HFFc6 (cell line): ENCODE measurements at places on chromosomes 11 and 22. TPM values are rescaled to one million over a fixed set of nuclear protein-coding genes. Genes with fewer than 3 reads are reported as not detected.

The KCNQ1OT1 gene
- 0.39 to 0.76 TPM (median 0.44 TPM) in 3 replicates for total RNA-seq

GRCh38 chr11:5275369-5276110 lies 5.8 kb upstream of the HBE1 start:
- DNase-seq, result no peak

DNA sequence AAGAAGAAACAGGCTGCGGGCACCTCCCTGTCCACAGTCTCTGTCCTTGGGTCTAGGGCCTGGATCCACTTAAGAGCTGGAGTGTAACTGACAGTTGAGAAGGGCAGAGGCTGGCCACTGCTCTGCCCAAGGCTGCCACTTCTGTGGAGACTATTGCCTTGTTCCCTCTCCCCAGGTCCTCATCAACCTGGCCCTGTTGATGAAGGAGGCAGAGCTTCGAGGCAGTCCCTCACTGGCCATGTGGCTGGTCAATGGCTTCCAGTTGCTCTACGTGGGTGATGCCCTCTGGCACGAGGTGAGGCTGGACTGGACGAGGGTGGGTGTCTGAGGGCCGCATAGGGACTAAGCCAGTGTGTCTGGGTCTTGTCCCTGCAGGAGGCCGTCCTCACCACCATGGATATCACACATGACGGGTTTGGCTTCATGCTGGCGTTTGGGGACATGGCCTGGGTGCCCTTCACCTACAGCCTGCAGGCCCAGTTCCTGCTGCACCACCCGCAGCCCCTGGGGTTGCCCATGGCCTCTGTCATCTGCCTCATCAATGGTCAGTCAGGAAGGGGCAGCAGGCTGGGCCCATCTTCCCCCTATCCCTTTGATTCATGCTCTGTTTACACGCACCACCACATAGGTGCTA lies 2.8 kb downstream of the ZNHIT2 start:
- DNase-seq, result no peak

DNA sequence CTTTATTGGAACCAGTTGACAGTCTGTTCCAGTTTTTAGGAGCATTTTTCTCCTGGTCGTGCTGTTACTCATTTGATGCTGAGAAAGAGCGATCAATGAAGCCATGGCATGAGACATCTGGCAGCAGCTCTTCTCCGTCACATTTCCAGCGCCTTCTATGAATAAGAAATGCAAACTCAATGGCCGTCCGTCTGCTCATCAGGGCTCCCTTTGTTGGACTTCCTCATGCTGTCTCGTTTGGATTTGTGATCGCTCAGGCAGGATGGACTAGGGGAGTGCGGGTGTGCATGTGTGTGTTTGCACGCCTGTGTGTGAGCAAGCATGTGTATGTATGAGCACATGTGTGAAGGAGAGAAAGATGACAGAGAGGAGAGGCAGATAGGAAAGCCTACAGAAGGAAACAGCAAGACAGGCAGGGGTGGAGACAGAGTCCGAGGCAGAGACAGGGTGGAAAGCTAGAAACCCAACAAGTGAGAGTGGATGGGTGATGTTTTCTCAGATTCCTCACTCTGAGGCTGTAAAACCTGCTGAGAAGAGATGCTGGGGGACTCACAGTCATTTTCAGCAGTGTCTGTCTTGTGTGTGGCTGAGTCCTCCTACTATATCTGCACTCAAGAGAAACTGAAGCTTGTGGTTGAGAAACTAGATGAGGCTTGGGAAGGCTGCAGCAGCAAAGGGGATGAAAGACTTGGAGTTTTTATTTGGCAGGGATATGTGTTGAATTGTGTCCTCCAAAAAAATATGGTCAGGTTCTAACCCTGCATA lies 56.0 kb upstream of the CLMP start:
- DNase-seq, result no peak

The DGKZ gene
- total RNA-seq, result 40.4 to 47.4 TPM (median 46.0 TPM) in 3 replicates

DNA sequence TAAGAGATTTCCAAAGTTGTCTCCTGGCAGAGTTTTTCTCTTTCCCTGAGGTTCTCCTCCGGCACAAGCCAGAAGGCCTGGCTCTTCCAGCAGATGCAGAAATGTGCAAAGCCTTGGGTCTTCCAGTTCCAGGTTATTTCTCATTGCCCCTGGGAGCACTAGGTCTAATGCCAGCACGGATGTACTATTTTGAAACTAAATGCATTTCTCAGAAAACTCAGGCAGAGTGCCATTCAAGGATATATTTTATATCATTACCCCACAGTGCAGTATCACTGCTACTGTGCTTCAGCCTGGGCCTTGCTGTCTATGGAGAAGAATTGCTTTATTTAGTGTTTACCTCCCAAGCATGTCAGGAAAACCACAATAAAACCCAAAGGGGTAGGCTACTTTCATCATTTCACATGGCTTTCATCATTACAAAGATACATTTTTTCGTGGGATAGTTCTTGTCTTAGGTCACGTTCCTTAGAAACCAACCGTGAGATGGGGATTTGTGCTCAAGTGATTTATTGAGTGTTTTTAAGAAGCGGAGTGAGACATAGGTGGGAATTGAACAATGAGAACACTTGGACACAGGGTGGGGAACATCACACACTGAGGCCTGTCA lies 22.4 kb upstream of the FZD4 start:
- DNase-seq, result no peak

DNA sequence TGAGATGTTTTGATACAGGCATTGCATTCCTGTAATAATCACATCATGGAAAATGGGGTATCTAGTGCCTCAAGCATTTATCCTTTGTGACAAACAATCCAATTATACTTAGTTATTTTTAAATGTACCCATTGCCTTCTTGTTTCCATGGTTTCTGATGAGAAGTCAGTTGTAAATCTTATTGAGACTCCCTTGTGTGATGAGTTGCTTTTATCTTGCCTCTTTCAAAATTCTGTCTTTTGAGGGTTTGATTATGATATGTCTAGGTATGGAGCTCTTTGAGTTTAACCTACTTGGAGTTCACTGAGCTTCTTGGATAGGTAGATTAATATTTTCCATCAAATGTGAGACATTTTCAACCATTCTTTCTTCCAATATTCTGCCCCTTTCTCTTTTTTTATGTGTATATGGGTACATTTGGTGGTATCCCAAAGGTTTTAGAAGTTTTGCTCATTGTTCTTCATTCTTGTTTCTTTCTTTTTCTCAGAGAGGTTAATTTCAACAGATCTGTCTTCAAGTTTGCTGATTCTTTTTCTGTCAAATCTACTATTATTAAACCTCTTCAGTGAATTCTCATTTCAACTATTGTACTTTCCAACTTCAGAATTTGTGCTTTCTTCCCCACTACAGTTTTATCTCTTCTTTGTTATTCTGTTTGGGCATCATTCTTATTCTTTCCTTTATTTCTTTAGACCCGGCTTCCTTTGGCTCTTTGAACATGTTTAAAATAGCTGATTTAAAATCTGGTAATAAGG lies 13.7 kb downstream of the NAGA start:
- no peak for DNase-seq

The PKDREJ gene
- not detected in 3 replicates for total RNA-seq

DNA sequence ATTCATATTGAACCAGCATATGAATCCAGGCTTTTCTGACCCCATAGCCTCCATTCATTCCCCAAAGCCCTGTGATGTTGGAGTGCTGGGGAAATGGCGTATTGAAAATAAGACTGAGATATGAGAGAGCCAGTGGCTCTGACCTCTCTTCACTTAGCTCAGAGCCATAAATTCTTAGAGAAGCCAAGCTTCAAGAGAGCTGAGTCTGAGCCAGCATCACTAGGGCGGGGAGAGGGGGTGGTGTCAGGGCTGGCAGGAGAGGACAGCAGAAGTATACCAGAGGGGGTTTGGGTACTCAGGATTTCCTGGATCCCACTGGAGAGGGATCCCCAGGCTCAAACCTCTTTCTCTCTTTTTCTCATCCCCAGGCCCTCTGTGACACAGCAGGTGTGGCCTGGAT lies 16.7 kb upstream of the MOGAT2 start:
- no peak for DNase-seq

The C11orf65 gene
- 0.24 to 0.69 TPM (median 0.31 TPM) in 3 replicates for total RNA-seq

DNA sequence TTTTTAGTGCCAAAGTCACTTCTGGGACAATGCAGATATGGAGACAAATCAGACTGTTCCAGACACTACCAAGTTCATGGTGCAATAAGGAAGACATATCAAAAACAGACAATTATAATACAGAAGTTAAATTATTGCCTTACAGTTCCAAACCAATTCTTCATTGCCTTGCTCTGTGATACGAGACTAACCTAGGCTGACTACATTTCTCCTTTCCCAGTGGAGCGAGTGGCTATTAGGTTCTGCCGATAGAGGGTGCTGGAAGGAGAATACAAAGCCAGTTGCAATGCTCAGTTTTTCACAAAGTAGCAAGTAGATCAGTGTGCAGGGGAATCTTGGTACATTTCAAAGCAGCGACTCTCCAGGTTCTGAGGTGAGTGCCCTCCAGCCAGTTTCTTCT lies 67.8 kb downstream of the FAM168A start:
- DNase-seq, result no peak

The CCDC116 gene
- total RNA-seq, result 0.22 to 0.35 TPM (median 0.26 TPM) in 3 replicates

The NCR3LG1 gene
- 2.5 to 3.4 TPM (median 2.9 TPM) in 3 replicates for total RNA-seq

DNA sequence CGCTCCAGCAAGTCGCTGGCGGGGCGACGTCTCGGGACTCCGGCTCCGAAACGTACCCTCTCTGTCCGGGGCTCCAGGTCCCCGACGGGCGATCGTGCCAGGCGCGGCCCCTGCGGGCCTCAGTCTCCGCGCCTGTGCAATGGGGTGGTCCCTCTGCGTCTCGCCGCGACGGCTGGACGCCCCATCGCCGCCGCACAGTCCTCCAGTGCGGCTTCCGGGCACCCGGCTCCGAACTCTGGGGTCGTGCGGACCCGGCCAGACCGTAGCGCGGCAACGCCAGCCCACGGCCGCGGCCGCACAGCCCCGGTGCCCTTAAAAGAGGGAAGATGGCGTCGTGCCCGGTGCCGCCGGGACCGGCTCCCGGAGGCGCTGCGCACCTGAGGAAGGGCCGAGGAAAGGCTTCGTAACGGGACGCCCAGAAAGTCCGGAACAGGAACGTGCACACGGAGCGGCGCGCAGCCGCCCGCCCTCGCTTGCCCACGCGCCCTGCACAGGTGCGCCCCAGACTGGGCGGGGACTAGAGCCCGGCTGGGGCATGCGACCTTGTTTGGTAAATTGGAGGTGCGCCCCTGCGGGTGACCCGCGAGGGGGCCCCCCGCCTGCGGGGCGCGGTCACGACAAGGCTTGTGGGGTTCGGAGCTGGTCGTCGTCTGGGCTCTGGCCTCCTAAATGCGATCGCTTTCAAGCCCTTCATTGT lies 525 bp downstream of the BIK start:
- DNase-seq, result no peak

The MMP7 gene
- total RNA-seq, result not detected in 3 replicates

GRCh38 chr22:24945430-24945829 lies 1.1 kb downstream of the LHFPL7 start:
- no peak for DNase-seq

DNA sequence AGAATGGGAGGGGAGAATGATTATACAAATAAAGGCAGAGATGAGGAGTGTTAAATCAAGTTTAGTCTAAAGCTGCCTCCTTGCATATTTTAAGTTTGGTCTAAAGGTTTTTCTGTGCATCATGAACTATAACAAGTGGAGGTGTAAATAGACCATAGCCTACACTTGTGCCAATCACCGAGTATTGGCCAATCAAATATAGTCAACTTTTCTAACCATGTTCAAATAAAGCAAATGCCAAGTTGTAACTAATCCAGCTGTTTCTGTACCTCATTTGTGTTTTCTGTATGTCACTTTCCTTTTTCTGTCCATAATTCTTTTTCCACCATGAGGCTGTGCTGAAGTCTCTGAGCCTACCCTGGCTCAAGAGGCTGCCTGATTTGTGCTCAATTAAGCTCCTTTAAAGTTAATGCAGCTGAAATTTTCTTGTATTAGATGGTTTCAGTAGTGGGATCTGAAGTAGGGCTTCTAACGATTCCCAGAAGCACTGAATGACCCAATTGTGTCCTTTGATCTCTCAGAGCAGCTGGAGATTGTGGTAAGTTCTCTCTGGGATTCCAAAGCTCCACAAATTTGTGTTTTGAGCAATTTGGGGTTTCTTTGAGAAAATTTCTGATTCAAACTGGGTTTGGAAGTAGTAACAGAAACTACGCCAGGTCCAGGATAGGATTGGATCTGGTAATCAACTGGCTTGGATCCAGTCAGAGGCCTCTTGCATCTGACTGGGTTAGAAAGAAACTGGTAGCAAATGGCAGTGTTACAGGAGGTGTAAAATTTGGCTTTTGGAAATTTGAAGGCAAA lies 25.6 kb downstream of the OR5A2 start:
- no peak for DNase-seq

DNA sequence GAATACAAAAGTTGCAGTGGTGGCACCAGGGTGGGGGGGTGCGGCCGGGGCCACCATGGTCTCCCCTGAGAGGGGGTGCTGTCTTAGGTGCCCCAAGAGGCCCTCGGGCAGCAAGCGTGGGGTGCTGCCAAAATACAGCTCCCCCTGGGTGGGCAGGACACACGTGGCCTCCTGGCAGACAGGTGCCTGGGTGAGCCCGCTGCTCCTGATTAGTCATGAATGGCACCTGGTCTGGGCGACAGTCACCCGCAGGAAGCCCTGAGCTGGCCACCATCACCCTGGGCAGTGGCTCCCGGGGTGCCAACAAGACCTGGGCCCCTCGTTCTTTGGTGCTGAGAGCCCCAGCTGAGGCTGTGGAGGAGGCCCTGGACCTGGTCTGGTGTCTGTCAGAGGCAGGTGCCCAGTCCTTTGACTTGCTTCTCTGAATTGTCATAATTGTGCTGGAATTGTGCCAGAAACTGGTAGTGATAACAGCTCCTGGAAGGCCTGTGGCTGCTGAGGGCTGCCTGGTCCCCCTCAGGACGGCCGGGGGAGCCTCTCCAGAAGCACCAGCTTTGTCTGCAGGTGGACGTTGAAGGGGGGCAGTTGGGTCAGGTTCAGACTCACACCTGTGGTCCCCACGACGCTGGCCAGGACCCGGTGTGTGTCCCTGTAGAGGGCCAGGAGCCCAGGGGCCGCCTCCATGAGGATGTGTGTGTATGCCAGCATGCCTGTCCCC lies 14.8 kb downstream of the ALG12 start:
- no peak for DNase-seq

The MS4A12 gene
- not detected in 3 replicates for total RNA-seq

- DNase-seq, result no peak
Observed at GRCh38 chr11:337711-338110, 17.1 kb upstream of the IFITM3 start.

GRCh38 chr22:46035380-46035741 lies 58.4 kb upstream of the WNT7B start:
- DNase-seq, result no peak

The RIMBP3B gene
- 0.26 to 0.42 TPM in 2 of 3 replicates, not detected in the other for total RNA-seq

The PDE2A gene
- 0.28 to 0.74 TPM in 2 of 3 replicates, not detected in the other for total RNA-seq

The ZNF202 gene
- 5.4 to 7.6 TPM (median 6.0 TPM) in 3 replicates for total RNA-seq

- no peak for DNase-seq
Observed at GRCh38 chr11:67442504-67443404, 522 bp downstream of the CORO1B start.

DNA sequence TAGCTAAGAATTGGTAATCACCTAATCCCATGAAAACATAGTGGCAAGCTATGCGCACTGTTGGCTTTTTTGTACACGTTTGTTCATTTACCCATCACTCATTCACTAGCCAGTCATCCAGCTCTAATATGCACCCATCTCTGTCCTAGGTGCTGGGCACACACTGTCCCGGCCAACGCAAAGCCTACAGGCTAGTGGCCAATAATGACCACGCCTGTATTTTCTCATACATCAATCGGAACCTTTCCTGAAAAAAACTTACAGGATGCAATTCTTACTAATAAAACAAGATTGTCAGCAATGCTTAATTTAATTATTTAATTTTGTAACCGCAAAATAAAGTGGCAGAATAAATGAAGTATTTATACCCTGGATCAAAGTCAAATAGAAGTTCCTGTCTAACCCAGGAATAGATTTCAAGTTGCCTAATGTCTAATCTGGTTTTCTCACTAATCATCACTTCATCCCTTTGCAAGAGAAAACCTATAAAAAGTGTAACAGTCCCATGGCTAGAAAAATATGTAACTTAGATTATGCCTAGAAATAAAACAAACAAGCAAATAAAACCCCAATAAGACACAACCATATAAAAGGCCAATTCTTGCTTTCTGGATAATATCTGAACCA lies 143.3 kb upstream of the BLID start:
- DNase-seq, result no peak
